ENCODE measurements at places on chromosomes 4 and X. TPM values are rescaled to one million over a fixed set of nuclear protein-coding genes. Genes with fewer than 3 reads are reported as not detected.

DNA sequence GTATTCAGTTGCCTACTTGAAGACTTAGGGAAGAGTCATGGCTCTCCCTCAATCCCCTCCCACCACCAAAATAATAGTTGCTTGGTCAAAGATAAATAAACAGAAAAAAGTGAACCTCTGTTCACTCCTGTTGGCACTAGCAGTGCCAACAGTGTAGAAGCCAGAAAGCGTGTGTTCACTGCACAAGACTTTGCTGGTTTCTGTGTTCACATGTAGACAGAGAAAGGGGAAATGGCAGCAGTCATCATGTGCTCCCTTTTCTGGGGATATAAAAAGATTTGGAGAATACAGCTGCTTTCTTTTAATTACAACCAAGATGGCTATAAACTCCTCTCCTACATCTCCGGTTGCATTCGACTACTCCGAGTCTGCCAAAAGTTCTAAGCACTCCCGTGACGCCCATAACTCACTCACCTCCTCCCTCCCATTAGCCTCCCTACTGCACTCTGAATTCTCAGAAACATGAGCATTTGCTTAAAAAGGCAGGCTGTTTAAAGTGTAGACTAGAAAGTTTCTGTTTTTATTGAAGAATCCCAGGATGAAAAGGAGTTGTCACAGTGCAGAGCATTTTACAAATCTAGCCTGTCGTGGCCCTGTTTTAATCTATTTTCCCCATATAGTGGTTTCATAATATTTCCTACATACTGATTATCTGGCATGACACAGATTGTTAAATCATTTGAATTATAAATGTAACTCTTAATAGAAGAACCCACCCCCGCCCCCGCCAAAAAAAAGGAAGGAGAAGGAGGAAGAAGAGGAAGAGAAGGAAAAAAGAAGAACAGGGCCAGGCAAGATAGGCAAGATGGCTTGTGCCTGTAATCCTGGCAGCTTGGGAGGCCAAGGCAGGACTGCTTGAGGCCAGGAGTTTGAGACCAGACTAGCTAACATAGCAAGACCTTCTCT is 16.7 kb downstream of the LGI2 start:
- no peak for DNase-seq
- no peaks in the 10 kb centered on the region for H3K36me3 ChIP-seq
- peaks cover 17% of the 10 kb centered on the region for H3K27me3 ChIP-seq
- no peaks in the 10 kb centered on the region for H3K4me1 ChIP-seq
- no peak overlapping the region for H3K4me3 ChIP-seq

GRCh38 chrX:2374086-2374485 is 126.7 kb downstream of the DHRSX start:
- H3K4me3 ChIP-seq = no peak overlapping the region
- H3K27me3 ChIP-seq = no peaks in the 10 kb centered on the region
- H3K36me3 ChIP-seq = peaks cover 11% of the 10 kb centered on the region

DNA sequence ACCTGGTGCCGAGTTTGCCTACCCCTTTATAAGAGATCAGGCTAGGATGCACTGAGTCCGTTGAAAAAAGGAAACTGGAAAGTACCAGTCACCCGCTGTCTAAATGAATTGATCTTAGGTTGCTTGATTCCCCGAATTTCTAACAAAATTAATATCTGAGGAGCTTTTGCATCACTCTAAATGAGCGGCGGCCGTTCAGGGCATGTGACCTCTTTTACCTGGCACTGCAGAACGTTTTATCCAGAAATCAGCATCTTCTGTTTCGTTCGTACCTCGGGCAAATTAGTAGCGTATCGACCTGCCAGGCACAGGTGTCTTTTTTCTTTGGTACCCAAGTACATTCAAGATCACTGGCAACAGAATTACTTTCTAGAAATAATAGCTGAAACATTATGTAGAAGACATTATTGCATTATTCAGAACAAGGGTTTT is 876 bp downstream of the KLHL2 start:
- no peaks in the 10 kb centered on the region for H3K27me3 ChIP-seq
- DNase-seq = no peak
- H3K36me3 ChIP-seq = no peaks in the 10 kb centered on the region
- H3K4me3 ChIP-seq = peak overlapping the region; percentile 74
- no peak overlapping the region for H3K27ac ChIP-seq
- H3K4me1 ChIP-seq = peaks cover 4% of the 10 kb centered on the region

DNA sequence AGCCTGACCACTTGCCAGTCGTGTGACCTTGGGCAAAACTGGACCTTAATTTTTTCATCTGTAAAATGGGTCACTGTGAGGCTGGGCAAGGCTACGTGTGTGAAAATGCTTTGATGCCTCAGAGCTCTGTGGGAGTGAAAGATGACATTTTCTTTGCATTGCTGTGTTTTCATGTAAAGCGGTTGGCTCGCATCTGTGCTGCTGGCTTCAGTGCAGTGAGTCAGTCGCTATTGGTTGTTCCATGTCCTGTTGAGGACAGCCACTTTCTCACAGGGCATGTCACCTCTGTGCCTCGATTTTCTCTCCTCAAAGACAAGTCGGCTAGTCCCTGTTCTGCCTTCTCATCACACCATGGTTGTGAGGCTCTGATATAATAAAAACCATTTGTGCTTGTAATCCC is 4.4 kb downstream of the MTMR1 start:
- H3K27me3 ChIP-seq = no peaks in the 10 kb centered on the region
- no peaks in the 10 kb centered on the region for H3K36me3 ChIP-seq
- H3K27ac ChIP-seq = no peak overlapping the region
- no peaks in the 10 kb centered on the region for H3K4me1 ChIP-seq
- no peak overlapping the region for H3K4me3 ChIP-seq

- no peak overlapping the region for H3K4me3 ChIP-seq
These were observed 103.3 kb upstream of the TSPAN7 start for GRCh38 chrX:38458071-38458470.

GRCh38 chr4:41963105-41963504 is 18.5 kb upstream of the DCAF4L1 start:
- H3K36me3 ChIP-seq = no peaks in the 10 kb centered on the region
- DNase-seq = peak; percentile 10
- no peak overlapping the region for H3K27ac ChIP-seq
- H3K4me3 ChIP-seq = no peak overlapping the region
- no peaks in the 10 kb centered on the region for H3K27me3 ChIP-seq

DNA sequence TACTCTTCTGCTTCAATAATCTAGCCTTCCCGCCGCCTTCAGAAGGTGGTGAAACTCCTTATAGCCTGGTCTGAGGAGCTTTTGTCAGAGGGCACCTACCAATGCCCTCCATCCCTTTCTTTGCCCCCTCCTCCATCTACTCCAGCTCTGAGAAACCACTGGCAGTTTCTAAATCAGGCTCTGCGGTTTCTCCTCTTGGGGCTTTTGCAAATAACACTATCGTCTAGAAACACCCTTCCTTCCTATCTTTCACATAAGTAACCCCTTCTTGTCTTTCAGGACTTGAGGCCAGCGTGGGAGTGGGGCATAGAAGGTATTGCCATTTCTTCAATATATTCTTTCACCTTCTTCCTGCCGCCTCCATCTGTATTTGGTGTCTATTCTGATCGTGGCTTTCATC is 1.2 kb upstream of the EFHC2 start:
- H3K4me3 ChIP-seq = no peak overlapping the region
- H3K27ac ChIP-seq = no peak overlapping the region
- H3K36me3 ChIP-seq = no peaks in the 10 kb centered on the region

DNA sequence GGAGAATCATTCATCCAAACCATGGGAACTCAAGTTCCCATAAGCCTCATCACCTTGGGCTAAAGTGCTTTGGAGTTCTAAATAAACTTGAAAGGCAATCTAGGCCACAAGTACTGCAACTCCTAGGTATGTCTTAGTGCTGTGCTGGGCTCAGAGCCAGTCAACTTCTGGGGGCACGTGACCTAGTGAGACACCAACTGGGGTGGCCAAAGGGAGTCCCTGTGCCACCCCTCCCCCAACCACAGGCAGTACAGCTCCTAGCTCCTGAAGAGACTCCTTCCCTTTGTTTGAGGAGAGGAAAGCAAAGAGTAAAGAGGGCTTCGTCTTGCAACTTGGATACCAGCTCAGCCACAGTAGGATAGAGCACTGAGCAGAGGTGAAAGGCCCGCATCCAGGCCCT is 154.2 kb upstream of the IL1RAPL2 start:
- H3K4me1 ChIP-seq = no peaks in the 10 kb centered on the region
- H3K36me3 ChIP-seq = no peaks in the 10 kb centered on the region
- DNase-seq = no peak
- no peaks in the 10 kb centered on the region for H3K27me3 ChIP-seq

DNA sequence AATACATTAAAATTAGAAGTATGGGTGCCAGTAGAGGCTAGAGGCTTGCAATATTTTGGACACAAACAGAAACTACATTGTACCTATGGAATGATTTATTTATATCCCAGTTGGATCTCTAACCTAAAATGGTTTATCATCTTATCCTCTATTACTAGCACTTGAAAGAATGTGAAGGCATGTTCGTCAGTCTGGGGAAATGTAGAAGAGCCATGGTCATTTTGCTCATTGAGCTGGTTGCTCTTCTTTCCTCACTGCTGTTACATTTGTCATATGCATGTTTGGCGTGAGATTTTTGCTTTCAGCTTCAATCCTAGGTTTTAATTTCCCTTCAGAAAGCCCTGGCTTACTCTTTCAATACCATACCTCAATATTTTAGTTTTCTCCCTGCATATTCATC is 82.4 kb upstream of the MYOZ2 start:
- no peaks in the 10 kb centered on the region for H3K36me3 ChIP-seq
- peak; percentile 53 for DNase-seq
- no peaks in the 10 kb centered on the region for H3K27me3 ChIP-seq
- H3K4me3 ChIP-seq = no peak overlapping the region
- H3K27ac ChIP-seq = no peak overlapping the region

- H3K36me3 ChIP-seq = no peaks in the 10 kb centered on the region
- no peak overlapping the region for H3K27ac ChIP-seq
- no peak for DNase-seq
These were observed 153.2 kb upstream of the PRDX4 start for GRCh38 chrX:23514082-23514481.

Gene FOXR2
- total RNA-seq = not detected

Gene SULT1E1
- total RNA-seq = not detected

Gene RPS6KA6
- total RNA-seq = 6.8 TPM

Gene GPR82
- not detected for total RNA-seq

Gene COL4A6
- total RNA-seq = 0.28 TPM

Gene RIPPLY1
- not detected for total RNA-seq

Gene GPR101
- not detected for total RNA-seq

Gene MAP7D3
- 21.7 TPM for total RNA-seq

Gene SHROOM4
- 2.2 TPM for total RNA-seq

All from IMR-90 (cell line).